ENCODE measurements at places on chromosomes 6 and 20.

- no peak for DNase-seq
Measured at GRCh38 chr6:81063891-81064290, 688.6 kb downstream of the TENT5A start.

DNA sequence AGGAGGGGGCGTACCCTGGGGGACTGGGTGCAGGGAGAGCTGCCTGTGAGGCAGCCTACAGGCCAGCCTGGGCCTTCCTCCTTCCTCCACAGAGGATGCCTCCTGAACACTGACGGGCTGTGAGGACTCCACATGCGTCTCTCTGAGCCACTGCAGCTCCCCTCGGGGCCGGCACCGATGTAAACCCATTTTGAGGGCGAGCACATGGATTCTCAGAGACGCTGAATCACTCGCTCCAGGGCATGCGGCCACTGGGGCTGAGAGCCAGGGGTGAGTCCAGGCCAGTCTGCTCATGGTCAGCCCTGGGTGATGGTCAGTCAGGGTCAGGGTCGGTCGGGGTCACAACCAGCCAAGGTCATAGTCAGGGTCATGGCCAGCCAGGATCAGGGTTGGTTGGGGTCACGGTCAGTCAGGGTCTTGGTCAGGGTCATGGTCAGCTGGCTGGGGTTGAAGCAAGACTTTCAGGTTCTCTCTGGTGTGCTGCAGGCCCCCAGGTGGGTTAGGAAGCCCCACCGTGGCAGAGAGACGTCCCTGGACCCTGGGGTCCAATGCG, 14.7 kb upstream of the RBBP8NL start:
- DNase-seq: no peak

DNA sequence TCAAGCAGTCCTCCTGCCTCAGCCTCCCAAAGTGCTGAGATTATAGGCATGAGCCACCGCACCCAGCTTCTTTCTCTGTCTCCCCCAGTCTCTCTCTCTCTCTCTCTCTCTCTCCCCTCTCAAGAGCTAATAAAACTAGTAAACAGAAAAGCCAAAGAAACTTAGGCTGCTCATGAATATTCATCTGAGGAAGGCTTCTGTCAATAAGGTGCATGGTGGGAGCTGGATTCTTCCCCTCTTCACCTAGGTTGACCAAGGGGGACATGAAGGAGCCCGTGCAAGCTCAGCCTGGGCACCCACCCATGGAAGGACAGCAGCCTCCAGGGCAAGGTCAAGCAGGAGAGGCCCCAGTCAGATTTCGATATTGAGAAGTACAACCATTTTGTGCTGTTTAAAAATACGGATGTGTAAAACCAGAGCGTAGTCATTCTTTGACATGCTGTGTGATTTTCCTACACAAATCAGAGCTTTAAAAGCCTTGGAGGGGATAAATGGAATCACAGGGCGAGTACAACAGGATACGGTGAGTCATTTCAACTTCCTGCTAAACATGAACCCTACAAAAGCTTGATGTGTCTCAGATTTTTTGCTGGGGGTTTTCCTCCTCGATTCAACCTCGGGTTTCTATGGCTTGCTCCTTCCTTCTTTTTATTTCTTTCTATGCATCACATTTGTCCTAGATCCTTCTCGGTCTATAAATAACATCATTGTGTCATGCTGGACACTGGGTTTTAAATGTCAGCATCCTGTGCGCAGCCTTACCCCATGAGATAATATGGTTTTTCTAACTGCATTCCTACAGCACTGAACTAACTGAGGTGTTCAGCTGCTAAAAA, 368.9 kb upstream of the JARID2 start:
- no peak for DNase-seq

DNA sequence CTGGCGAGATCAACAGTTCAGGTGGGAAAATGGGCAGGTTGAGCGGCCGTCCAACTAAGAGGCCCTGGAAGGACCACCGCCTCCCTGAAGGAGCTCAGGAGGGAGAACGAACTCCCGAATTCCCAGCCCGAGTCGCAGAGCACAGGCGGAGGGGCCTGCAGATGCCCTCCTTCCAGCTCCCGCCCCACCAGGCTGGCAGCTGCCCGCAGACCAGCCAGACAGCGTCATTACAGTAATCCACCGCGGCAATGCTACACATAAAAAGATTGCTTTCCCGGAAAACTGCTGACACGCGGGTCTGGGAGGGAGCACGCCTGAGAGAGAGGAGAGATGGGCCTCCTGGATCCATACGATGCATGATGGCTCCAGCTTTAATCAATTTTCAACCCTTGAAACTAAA, 30.5 kb upstream of the SLCO4A1 start:
- DNase-seq: no peak

DNA sequence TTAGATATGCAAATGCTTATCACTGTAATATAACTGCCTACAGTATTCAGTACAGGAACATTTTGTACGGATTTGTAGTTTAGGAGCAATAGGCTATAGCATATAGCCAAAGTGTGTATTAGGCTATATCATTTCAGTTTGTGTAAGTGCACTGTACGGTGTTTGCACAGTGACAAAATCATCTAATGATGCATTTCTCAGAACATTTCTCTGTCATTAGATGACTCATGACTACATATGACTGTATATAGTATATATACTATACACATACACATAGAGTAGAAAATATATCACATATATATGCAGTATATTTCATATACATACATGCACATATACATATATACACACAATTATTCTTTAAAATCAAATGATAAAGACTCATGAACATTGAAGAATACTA, 158.4 kb downstream of the PTCHD4 start:
- no peak for DNase-seq
